ENCODE measurements at places on chromosomes 6 and 20.

DNA sequence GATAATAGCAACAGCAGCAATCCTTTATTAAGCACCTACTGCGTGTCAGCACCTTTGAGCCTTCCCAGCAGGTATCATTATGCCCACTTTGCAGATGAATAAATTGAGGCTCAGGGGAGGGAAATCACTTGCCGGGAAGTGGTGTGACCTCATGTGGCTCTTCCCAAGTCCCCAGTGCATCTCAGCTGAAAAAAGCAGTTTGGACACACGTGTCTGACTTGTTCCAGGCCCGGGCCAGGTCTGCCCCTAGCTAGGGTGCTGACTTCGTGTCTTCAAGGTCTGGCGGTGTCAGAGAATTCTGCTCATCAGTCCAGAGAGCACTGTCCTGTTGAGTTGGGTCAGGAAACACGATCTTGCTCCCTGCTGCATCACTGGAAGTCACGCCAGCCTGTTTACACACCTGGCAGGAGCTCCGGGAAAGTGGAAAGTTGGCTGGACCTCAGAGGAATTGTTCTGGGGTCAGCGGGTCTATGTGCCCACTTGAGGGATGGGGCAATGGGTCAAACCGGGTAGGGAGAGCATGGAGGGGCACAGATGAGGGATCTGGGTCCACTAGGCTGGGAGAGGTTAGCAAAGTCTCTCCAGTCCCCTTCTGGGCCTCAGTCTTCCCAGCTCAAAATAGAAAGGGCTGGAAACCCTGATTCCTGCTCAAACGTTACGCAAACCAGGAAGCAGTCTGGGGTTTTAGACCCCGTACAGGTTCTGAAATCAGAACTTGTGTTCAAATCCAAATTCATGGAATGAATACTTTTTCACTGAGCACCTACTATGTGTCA, 10.5 kb downstream of the SLC13A3 start:
- no peak for DNase-seq

DNA sequence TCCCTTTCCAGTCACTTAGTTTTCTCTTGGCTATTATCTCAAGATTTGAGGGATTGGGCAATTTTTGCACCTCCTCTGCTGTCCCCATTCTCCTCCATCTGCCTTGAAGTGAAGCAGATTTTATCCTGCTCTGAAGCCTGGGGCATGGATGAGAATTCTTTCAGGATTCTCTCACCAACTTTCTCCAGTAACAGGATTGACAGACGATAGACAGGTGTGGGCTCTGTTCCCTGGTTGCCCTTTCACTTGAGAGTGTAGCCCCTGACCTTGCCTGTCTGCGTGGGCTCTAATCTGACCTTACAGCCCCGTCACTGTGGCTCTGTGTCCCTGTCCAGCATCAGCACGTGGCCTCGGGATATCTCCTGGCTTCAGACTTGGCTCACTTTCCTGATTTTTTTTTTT, 27.1 kb downstream of the CDYL start:
- no peak for DNase-seq

DNA sequence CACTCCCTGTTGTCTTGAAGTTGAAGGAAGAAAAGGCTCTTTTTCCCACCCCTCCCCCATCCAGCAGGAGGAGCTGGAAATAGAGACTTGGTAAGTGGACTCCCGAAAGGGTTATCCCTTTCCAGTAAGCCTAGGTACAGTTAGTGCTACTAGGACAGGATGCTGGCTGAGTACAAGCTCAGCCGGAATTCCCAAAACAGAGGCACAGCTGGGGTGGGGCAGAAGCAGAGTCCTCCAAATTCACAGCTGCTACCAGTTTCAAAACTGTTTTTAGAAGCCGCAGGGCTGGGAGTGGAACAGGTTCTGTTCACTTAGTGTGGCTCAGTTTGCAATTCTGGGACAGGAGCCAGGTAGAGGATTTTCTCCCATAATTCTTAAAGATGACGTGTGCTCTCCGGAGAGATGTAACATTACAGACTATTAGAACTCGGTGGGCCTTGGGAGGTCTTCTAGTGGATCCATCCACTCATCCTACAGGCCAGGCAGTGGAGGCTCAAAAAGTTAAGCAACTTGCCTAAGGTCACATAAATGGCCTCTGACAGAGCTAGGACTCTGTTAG, 19.0 kb upstream of the UTRN start:
- no peak for DNase-seq

DNA sequence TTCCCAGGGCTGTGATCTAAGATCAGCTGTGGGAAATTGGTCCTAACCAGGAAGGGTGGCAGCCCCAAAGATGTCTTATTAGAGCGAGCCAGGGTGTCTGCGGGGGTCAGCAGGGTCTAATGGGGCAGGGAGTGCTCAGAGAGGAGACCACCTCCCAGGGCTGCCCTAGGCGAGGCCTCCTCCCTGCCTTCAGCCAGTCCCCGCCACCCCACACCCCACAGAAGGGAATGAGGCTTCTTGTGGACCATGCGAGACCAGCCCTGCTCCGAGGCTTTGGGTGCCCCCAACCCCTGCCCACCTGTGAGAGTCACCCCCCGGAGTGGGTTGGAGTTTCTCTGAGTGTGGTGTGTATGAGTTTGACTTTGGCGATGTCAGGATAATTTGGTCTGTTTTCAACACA, 37.8 kb downstream of the SYNJ2 start:
- no peak for DNase-seq

DNA sequence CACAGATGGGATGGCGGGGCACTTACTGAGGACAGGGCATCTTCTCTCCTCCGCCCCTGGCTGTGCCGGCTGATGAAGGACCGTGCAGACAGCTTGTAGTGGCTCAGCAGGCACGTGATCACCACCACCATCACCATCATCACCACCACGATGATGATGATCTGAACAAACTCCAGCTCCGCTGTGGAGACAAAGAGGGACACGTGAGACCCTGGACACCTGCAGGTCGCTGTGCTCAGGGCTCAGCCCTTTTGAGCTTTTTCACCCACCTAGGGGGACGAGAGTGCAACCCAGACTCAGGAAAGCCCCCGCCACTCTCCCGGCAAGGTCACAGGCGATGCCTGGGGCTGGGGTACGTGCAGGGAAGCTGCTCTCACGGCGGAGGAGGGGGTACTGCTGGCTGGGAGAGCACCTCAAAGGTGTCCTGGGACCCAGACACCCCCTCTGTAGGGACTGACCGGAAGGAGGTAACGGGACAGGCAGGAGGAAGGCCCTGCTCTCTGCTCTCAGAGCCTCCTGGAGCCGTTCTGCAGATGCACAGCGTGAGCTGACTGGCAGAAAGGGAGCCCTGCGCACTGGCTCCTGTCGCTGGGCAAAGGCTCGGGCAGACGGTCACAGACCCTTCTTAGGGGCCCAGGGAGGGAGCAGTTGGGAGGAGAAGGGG, 39.4 kb upstream of the ZBP1 start:
- no peak for DNase-seq

DNA sequence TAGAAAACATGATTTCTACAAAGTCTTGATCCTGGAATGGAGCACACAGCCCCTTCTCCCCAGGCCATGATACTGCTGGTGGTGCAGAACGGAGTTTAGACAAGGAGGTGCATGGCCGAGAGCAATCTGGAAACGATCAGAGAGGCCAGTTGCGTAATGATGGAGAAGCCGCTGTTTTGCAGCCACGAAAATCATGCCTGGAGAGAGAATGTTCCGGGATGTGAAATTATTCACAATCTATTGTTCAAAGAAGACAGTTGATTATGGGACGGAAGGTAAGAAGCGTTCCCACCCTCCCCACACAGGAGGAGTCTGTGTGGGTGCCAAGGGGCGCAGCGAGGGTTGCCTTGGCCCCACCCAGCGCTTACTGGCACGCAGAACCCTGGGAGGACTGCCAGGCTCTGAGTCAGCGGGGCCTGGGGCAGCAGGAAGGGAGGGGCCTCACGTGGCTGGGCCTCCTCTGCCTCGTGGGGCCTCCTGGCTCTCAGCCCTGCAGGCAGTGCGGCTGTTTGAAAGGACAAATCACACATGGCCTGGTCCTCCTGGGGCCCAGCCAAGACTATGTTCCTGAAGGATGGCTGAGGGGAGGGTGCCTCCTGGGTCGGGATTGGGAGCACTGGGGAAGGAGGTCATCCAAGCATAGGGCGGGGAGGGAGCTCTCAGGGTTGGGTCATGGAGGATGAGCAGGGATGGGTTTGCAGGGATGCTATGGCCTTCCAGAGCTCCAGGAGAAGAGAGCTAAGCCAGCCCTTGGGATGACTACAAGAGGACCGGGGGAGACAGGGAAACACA, 8.7 kb upstream of the AP5S1 start:
- peak; percentile 89 for DNase-seq

GRCh38 chr20:1463971-1464570, 2.6 kb downstream of the NSFL1C start:
- DNase-seq = no peak

GRCh38 chr6:152135755-152136448, 328.4 kb downstream of the ESR1 start:
- DNase-seq = no peak

GRCh38 chr6:70592391-70593117, 25.8 kb downstream of the SDHAF4 start:
- no peak for DNase-seq

GRCh38 chr6:84854811-84855400, 90.5 kb upstream of the TBX18 start:
- no peak for DNase-seq

- DNase-seq = no peak
These were observed 91.5 kb upstream of the RPS6KA2 start for GRCh38 chr6:166718516-166718915.

DNA sequence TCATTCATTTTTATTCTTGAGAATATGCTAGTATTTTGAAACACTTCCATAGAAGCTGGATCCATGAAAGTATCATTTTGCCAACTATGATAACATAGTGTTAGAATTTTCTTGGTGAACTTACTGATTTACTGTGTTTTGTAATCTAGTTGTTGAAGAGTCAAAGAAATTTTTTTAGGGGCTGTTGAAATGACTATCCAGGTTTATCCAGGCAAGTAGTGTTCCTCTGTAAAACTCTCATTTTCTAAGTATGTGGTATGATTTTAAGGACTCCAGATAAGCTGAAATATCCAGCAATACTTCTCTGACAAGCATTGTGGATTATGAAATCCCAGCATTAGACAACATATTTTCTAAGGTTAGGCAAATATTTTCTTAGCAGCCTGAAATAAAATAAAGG, 95.9 kb downstream of the GRIK2 start:
- no peak for DNase-seq

DNA sequence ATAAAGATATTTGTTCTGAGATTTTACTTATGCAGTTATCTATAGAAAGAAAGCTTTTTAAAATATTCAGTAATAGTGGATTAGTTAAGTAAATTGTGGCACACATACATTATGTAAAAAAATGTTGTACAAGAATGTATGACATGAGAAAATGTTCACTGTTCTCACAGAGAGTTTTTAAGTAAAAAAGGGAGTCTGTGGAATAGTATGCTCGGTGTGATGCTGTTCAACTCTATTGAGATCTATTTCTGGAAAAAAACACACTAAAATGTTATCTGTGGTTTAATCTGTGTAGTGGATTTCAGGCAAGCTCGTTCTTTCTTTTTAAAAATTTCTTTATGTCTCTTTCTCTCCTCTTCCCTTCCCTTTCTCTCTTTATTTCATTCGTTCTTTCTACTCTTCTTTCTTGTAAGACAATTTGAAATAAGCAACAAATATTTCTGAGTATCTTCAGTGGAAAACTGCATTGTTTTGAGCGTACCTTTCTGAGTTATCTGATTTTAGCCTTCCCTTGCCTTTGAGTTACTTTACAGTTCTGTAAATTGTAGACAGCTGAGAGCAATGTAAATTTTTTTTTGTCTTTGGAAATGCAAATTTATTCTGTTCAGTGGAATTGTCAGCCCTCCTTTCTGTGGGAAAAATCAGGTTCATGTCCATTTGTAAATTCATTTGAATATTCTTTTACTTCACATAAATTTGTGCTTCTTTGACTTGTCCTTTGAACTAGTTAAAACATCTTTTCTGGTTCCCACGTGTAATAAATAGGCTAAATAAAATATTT, 229.0 kb upstream of the NOX3 start:
- no peak for DNase-seq

DNA sequence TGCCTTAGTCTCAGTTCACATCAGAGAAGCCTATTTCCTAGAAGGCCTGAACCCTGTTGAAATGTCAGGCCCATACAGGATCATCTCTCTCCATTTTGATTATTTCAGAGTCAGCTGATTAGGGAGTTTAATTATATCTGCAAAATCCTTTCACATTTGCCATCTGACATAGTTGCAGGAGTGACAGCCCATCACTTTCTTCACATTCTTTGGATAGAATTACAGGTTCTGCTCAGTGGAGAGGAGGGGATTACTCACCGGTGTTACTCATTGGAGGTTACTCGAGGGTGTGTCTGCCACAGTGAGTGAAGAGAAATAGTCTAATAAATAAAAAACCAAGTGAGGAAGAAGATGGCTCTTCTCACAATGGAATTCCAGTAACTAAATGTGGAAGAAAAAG, 216.8 kb downstream of the TMEM242 start:
- DNase-seq = no peak
